ENCODE measurements at places on chromosomes 3 and 15. TPM values are rescaled to one million over a fixed set of nuclear protein-coding genes. Genes with fewer than 3 reads are reported as not detected.

GOLGA6D gene
- total RNA-seq: not detected

ADGRG7 gene
- 4.2 TPM for total RNA-seq

PPM1L gene
- total RNA-seq: 2.0 TPM

CYP8B1 gene
- total RNA-seq: not detected

LRTM1 gene
- total RNA-seq: not detected

ARGFX gene
- total RNA-seq: not detected

ECE2 gene
- not detected for total RNA-seq

FOXP1 gene
- total RNA-seq: 131 TPM

DNA sequence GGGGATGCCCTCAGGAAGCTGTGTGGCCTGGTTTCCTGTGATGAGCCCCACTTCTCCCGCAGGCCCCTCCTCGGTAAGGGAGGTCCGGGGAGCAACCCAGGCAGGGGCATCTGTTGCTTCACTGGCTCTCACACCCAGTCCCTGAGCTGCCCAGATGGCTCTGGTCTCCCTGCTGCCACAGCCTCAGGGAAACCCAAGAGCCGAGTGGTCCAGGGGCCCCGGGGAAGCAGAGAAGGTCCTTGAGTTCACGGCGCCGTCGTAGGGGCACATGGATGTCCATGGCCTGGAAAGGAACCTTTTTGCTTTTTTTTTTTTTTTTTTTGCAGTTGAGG lies 13.3 kb upstream of the LRRC15 start:
- no peak overlapping the region for H3K27ac ChIP-seq
- H3K4me1 ChIP-seq: peaks cover 11% of the 10 kb centered on the region
- H3K27me3 ChIP-seq: no peaks in the 10 kb centered on the region
- no peak for DNase-seq
- H3K4me3 ChIP-seq: no peak overlapping the region

GRCh38 chr3:185595526-185595925 lies 9.4 kb downstream of the SENP2 start:
- H3K27ac ChIP-seq: no peak overlapping the region
- H3K4me3 ChIP-seq: no peak overlapping the region
- no peak for DNase-seq
- no peaks in the 10 kb centered on the region for H3K4me1 ChIP-seq
- H3K36me3 ChIP-seq: no peaks in the 10 kb centered on the region

DNA sequence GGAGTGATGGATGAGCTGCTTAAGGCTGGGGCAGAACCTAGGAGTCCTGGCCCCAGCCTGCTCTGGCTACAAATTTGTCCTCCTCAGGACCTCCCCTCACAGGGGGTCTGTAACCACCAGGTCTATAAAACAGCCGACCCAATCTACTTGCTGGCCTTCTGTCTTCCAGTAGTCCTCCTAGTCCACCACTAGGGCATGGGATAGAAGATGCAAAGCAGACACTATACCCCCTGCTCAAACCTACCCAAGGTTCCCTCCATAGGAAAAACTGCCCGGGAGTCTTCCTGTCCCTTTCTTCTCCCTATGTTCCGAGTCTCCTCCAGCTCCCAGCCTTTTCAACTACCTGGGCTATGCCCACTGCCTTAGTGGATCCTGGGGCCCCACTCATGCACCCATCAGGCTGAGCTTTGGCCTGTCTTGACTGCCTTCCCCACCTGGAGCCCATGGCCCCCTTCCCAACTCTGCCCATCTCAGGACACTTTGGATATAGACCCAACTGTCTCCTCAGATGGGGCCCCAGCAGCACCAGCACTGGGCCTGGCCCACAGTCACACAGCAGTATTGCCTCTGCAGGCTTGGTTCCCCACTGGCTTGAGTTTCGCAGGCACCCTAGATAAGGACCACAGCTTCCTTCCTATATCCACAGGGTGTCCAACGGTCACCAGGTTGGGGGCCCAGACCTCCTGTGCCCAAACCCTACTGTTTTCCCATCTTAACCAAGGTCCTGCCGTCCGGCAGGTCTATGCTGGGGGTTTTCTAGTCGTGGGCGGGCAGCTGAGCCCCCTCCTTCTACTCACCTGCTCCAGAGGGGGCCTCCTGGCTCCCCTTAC lies 1.1 kb downstream of the HYAL3 start:
- H3K4me3 ChIP-seq: peak overlapping the region; percentile 47
- DNase-seq: no peak
- H3K4me1 ChIP-seq: peaks cover 18% of the 10 kb centered on the region
- H3K27me3 ChIP-seq: no peaks in the 10 kb centered on the region
- peak overlapping the region; percentile 95 for H3K27ac ChIP-seq

DNA sequence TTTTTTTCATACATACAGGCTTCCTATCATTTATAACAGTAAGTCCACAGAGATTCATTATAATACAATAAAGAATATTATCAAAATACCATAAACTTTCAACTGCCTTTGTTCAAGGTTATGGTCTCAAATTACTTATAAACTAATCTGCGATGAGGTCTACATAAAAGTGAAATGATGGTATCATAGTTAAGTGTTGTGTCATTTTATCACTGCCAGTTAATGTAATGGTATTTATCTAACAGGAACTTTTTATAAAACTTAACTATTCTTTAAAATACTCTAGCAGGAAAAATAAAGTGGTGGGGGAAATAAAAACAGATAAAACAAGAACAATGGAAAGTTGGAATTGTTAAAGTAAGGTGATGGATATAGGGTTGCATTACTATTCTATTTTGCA lies 153.1 kb downstream of the OSBPL10 start:
- no peak overlapping the region for H3K4me3 ChIP-seq
- DNase-seq: no peak
- no peaks in the 10 kb centered on the region for H3K36me3 ChIP-seq
- no peaks in the 10 kb centered on the region for H3K27me3 ChIP-seq
- no peaks in the 10 kb centered on the region for H3K4me1 ChIP-seq

- no peak overlapping the region for H3K4me3 ChIP-seq
- H3K27ac ChIP-seq: no peak overlapping the region
- no peaks in the 10 kb centered on the region for H3K27me3 ChIP-seq
- H3K36me3 ChIP-seq: no peaks in the 10 kb centered on the region
- peak; percentile 76 for DNase-seq
Observed at GRCh38 chr3:193605876-193606275, 12.9 kb downstream of the OPA1 start.

GRCh38 chr15:49990835-49991545 lies 128.0 kb downstream of the ATP8B4 start:
- no peak overlapping the region for H3K27ac ChIP-seq
- H3K4me3 ChIP-seq: no peak overlapping the region
- H3K27me3 ChIP-seq: no peaks in the 10 kb centered on the region
- H3K4me1 ChIP-seq: no peaks in the 10 kb centered on the region
- H3K36me3 ChIP-seq: no peaks in the 10 kb centered on the region
- no peak for DNase-seq

GRCh38 chr15:94258246-94258645 lies 26.9 kb downstream of the MCTP2 start:
- DNase-seq: no peak
- no peak overlapping the region for H3K27ac ChIP-seq
- no peak overlapping the region for H3K4me3 ChIP-seq

DNA sequence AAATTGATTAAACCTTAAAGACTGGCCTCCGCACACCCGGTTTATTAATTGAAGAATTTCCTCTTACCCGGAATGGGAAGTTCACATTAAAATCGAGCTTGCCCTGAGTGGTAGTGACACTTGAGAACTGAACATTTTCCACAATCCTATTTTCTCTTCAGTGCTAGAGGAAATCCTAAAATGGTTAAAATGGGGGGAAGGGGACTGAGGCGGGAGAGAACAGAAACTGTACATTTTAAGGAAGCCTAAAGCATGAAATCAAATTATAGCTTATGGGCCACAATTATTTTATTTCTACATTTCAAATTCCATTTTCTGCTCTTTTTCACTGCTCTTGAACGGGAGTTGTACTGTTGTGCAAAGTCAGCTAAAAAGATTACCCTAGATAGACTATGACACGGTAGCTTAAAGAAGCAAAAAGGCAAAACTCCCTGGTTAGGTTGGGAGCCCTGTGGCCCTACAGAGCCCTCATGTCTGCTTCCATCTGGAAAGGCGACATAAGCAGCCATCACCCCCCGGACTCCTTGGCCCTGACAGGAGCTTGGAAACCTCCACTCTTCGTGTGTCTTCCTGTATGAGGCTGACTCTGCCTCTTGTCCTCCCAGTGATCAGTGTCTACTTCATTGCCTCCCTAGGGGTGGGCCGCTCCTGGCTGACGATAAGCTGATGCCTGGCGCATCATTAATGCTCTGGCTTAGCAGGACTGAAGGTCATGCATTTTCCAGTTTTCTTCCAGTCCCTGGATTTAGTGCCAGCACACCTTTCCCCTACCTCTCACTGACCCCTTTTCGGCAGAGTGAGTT lies 79.3 kb downstream of the EEFSEC start:
- H3K4me1 ChIP-seq: no peaks in the 10 kb centered on the region
- DNase-seq: no peak
- no peak overlapping the region for H3K27ac ChIP-seq
- no peak overlapping the region for H3K4me3 ChIP-seq
- no peaks in the 10 kb centered on the region for H3K27me3 ChIP-seq

DNA sequence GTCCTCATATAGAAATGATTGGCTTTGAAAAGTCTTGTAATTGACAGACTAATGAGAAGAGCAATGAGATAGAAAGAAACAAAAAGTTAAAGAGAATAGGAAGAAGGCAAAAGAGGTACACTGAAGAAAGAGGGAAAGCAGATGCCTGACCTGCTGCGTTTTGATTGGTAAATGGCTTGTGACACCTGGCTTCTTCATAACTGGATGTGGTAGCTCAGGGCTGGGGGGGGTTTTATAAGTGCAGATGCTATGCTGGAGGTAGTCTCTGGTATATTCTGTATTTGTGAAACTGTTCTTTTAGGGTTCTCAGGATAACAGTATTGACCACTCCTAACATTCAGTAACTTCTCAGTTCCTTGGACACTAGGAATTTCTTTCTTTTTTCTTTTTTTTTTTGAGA lies 1.4 kb downstream of the STARD9 start:
- H3K27me3 ChIP-seq: peaks cover 1% of the 10 kb centered on the region
- no peaks in the 10 kb centered on the region for H3K36me3 ChIP-seq
- no peak for DNase-seq

GRCh38 chr3:117616227-117616626 lies 906.6 kb downstream of the TUSC7 start:
- no peak for DNase-seq
- no peak overlapping the region for H3K4me3 ChIP-seq
- H3K27me3 ChIP-seq: no peaks in the 10 kb centered on the region
- no peaks in the 10 kb centered on the region for H3K4me1 ChIP-seq

DNA sequence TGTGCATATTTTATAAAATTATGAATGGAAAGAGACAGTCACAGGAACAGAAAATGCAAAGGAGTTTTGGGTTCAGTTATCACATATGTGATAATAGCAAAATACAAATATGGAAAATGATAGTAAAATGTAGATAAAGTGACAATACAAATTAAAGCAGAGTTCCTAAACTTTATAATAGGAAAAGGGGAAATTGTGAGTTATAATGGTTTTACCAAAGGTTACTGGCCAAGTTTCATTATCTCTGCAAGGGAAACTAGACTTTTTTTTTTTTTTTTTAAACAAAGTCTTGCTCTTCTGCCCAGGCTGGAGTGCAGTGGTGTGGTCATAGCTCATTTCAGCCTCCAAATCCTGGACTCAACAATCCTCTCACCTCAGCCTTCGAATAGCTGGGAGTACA lies 228.7 kb upstream of the CGNL1 start:
- no peak for DNase-seq
- H3K27ac ChIP-seq: no peak overlapping the region
- H3K36me3 ChIP-seq: no peaks in the 10 kb centered on the region
- no peaks in the 10 kb centered on the region for H3K4me1 ChIP-seq
- no peak overlapping the region for H3K4me3 ChIP-seq

GRCh38 chr3:15499536-15499935 lies 22.0 kb downstream of the COLQ start:
- no peaks in the 10 kb centered on the region for H3K4me1 ChIP-seq
- H3K4me3 ChIP-seq: no peak overlapping the region
- H3K27me3 ChIP-seq: no peaks in the 10 kb centered on the region
- no peaks in the 10 kb centered on the region for H3K36me3 ChIP-seq
- H3K27ac ChIP-seq: no peak overlapping the region

DNA sequence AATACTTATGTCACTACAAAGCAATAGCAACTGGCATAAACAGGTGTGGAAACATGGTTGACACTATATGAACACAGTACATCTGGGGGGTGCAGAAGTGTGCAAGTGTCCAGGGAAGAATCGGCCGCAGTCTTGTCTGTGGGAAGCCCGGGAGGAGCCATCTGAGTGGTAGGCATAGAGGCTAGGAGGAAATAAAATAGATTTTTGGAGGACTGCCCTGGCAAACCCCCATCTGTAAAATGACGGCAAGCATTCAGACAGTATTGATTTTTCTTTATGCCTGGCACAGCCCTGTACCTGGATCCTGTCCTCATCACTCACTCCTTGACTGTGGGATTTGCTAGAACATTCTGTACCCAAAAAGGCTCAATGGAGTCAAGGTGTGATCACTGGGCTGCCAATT lies 31.3 kb downstream of the THSD4 start:
- no peaks in the 10 kb centered on the region for H3K36me3 ChIP-seq
- no peak overlapping the region for H3K4me3 ChIP-seq
- no peaks in the 10 kb centered on the region for H3K4me1 ChIP-seq
- no peak for DNase-seq
